ENCODE measurements at places on chromosomes 13 and 19. TPM values are rescaled to one million over a fixed set of nuclear protein-coding genes. Genes with fewer than 3 reads are reported as not detected.
A peak's percentile ranks its signal among the peaks of the same experiment; 100 is the strongest.

DNA sequence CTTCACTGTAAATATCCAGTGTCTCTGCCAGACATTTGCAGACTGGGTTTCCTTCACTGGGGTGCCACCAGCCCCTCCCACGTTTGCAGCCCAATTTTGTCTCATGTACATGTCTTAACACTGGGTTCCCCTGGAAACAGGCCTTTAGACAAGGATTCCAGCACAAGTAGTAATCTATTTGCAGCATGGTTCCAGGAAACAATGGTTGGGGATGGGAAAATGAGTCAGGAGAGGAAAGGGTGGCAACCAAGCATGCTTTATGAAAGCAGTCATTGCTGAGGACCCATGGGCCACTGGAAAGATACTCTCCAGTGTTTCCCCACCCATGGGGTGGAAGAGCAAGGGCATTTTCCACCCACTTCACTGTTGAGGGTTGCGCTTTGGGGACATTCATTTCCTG, 53.6 kb upstream of the FARP1 start:
- H3K36me3 ChIP-seq, result no peaks in the 10 kb centered on the region
- no peak overlapping the region for H3K27ac ChIP-seq
- no peak for DNase-seq
- no peaks in the 10 kb centered on the region for H3K27me3 ChIP-seq
- no peaks in the 10 kb centered on the region for H3K4me1 ChIP-seq

Gene RDH8
- total RNA-seq, result not detected

- H3K4me1 ChIP-seq, result peaks cover 9% of the 10 kb centered on the region
- no peaks in the 10 kb centered on the region for H3K27me3 ChIP-seq
- DNase-seq, result peak; percentile 73
- no peak overlapping the region for H3K27ac ChIP-seq
These were observed 69.8 kb downstream of the KCNRG start for GRCh38 chr13:50085063-50085462.

DNA sequence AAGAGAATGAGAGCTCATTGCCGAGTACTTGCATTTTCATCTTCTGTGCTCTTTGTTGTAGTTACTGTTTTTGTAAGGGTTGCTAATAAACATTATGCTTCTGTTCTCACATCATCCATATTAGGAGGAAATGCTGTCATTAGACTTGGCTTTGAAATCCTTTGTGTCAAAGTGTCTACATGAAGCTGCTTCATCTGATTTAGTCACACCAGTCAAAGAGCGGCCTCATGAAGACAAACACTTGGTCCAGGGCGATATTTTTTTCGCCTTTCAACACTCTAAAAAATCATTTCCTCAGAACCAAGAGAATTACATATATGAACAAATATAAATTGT, 105.0 kb downstream of the SPRY2 start:
- peak overlapping the region; percentile 4 for H3K4me3 ChIP-seq
- DNase-seq, result no peak
- no peaks in the 10 kb centered on the region for H3K36me3 ChIP-seq
- no peaks in the 10 kb centered on the region for H3K27me3 ChIP-seq
- H3K27ac ChIP-seq, result peak overlapping the region; percentile 77

Gene ZNF575
- 3.1 TPM for total RNA-seq

DNA sequence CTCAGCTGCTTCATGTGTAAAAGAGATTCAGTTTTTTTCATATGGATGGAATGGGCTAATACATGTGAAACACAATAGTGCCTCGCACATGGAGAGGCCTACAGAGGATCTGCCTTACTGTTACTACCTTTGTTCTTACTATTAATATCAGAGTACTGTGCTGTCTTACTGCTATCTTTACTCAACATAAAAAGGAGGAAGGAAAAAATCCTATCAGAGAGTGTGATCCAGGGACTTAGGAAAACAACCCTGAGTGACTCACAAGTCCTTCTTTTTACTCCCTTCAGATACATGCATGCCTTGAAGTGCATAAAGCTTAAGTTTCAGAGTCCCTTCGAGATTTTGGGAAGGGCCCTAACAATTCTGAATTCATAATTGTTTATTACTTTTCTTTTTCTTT, 136.8 kb downstream of the TBC1D4 start:
- no peak overlapping the region for H3K4me3 ChIP-seq
- no peak for DNase-seq
- H3K4me1 ChIP-seq, result peaks cover 4% of the 10 kb centered on the region
- no peaks in the 10 kb centered on the region for H3K27me3 ChIP-seq
- H3K36me3 ChIP-seq, result no peaks in the 10 kb centered on the region
- no peak overlapping the region for H3K27ac ChIP-seq
